Frontal cortex (tissue), 4 donors: ENCODE measurements at places on chromosomes 2 and 18. TPM values are rescaled to one million over a fixed set of nuclear protein-coding genes. Genes with fewer than 3 reads are reported as not detected.
A peak's percentile ranks its signal among the peaks of the same experiment; 100 is the strongest.

SERPINB3 gene
- not detected for total RNA-seq

DNA sequence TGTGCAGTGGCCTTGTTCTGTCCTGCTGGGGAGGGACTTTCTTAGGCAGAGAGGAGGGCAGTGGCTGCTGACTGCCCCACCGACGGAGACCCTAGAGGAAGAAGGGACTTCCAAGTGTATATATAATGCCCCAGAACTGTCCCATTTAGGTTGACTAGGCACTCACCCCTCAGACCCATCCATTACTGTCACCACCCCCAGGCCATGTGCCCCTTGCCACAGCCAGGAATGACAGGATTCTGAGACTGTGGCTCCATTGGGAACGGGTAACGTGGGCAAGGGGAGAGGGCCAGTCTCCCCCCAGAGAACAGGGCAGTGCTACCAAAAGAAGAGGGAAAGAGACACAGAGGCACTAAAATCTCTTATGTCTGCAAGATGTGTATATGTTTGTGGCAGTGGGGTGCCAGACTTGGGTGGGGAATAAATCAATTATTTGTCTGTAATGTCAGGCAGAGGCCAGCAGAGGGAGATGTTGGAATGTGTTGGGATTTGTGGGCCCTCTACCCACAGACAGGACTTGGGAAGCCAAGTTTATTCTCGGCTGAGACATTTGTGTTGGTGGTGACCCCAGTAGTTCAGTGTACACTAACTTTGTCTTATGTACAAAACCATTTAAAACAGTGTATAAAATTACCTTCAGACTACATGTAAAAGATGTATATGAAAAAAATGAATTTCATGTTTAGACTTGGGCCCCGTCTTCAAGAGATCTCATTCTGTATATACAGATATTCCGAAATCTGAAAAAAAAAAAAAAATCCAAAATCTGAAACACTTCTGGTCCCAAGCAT lies 24.0 kb upstream of the TMEM37 start:
- peak; percentile 72 for DNase-seq

GRCh38 chr2:44954889-44955592 lies 13.5 kb downstream of the SIX3 start:
- DNase-seq: no peak

GRCh38 chr2:68766376-68766845 lies 31.8 kb downstream of the ARHGAP25 start:
- DNase-seq: no peak

CPO gene
- not detected for total RNA-seq

TRABD2A gene
- 0.41 TPM for total RNA-seq

GRCh38 chr2:59012971-59013370 lies 771.8 kb upstream of the FANCL start:
- no peak for DNase-seq
